IPS DF 6.9 (cell line): ENCODE measurements at places on chromosomes 12 and 14.

- DNase-seq, result no peak
These were observed 88.8 kb downstream of the KCNH5 start for GRCh38 chr14:62956413-62956812.

GRCh38 chr12:49928471-49928870 lies 22.1 kb upstream of the AQP2 start:
- DNase-seq, result no peak

DNA sequence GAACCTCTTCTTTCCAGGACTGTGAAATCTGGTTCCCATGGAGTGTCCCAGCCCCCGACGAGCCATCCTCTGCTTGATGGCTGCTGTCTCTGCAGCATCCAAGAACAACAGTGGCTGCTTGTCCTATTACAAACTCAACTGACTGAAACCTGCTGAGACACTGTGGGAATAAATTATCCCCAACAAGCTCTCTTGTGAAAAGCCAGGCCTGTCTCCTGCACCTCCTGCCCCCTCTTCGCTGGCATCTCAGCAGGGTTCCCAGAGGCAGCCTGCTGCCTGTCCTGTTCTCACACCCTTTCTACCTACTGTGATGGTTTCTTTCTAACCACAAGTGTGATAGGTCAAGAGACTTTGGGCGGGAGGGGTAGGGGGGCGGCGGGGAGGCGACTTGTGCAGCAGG lies 180.2 kb downstream of the TSPAN9 start:
- no peak for DNase-seq

- no peak for DNase-seq
These were observed 766.7 kb upstream of the TBX3 start for GRCh38 chr12:115450710-115451109.

DNA sequence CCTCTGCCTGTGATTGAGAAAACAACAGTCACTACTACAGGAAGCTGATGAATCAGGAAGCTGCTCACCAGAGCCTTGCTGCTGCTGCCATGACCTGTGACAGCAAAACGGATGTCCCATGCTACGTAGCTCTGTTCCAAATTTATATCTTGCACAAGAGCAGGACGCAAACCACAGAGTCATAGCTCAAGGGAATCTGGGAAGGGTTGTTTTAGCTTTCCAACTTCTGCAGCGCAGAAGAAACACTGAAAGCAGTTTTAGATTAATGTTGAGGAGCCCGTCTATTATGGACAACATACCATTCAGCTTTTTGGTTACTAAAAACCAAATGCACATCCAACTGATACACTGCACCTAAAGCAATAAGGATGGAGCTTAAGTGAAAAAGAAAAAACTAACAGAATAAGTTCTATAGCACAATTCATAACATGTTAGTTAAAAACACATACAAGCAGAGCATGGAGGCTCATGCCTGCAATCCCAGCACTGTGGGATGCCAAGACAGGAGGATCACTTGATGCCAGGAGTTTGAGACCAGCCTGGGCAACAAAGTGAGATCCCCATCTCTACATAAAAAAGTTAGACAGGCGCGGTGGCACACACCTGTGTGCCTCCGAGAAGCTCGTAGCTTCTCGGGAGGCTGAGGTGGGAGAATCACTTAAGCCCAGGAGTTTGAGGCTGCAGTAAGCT lies 1.7 kb upstream of the ANKRD33 start:
- DNase-seq, result no peak

DNA sequence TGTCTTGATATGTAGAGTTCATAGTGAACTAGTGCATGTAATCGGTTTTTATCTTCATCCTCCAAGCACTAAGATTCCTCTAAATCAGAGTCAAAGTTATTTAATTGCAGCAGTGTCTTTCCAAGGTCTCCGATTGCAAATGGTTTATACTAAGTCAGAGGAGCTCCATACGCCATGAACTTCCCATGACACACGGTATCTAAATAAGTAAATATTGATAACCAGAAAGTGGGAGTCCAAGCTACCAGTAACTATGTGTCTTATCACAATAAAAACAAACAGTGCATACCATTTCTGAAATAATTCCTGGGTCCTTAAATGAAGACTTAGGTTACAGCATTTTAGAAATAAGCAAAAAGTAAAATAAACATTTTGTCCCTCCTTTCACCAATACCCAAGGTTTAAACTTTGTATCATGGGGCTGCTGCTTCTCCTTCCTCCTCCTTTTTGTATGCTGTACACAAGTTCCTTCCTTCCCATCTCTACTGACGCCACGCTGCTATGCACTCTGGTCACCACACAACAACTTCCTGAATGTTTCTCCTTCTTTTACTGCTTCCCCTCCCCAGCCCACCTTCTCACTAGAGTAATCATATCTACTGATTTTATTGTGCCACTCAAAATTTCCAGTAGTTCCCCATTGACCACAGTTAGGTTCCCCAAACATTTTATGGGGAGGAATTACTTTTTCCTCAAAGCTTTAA lies 10.7 kb downstream of the NR1H4 start:
- DNase-seq, result no peak

GRCh38 chr12:6426882-6427671 lies 17.7 kb upstream of the CD27 start:
- DNase-seq, result no peak

DNA sequence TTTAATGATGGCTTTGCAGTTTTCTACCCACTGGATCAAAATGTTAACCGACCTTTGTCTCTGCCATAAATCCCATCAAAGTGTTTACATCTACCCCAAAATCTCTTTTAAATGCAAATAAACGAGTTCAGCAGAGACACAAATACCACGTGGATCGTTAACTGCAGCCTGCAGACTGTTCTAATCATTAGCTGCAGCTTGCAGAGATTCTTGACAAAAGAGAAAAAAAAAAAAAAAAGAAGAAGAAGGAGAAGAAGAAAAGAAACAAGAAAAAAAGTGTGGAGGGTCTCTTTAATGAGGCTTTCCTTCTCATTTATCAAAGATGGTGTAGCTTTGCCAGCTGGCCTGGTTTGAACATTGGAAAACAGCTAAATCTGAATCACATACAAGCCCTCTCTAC lies 275.7 kb downstream of the NEDD1 start:
- DNase-seq, result no peak

GRCh38 chr14:50343434-50343833 lies 31.3 kb downstream of the DMAC2L start:
- DNase-seq, result no peak

DNA sequence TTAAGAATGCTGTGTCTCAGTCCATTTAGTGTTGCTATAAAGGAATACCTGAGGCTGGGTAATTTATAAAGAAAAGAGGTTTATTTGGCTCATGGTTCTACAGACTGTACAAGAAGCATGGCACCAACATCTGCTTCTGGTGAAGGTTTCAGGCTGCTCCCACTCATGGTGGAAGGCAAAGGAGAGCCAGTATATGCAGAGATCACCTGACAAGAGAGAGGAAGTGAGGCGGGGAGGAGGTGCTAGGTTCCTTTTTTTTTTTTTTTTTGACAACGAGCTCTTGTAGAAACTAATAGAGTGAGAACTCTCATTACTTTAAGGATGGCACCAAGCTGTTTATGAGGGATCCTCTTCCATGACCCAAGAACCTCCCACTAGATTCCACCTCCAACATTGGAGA lies 121.6 kb downstream of the NUBPL start:
- DNase-seq, result no peak

DNA sequence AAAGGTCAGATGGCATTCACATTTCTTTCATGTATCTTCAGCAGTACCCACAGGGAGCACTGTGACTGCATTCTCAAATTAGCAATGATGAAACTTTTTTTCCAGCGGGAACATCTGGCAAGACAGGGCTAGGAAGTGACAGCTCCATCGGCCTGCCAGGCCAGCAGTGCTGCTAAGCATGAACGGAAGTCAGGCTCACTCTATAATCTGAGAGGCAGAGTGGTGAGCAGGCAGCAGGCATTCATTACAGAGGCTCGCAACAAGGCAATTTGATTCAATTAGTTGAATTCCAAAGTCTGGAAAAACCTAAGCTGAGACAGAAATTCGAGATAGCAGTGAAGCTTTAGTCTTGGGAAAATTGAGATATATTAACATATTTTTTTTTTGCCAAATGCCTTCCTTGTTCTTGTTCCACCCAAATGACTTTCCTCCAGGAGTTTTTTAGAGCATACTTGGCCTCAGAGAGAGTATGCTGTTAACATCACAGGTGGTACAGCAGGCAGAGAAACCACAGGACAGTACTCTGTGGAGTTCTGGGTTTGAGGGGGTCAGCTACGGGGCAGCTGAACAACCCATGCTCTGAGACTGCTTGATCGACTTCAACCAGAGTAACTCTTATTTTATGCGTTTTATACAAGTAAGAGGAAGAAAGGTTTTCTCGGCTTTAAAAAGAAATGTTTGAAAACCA lies 414.9 kb downstream of the APAF1 start:
- no peak for DNase-seq

- DNase-seq, result no peak
These were observed 24.1 kb downstream of the KLRD1 start for GRCh38 chr12:10331642-10332239.

DNA sequence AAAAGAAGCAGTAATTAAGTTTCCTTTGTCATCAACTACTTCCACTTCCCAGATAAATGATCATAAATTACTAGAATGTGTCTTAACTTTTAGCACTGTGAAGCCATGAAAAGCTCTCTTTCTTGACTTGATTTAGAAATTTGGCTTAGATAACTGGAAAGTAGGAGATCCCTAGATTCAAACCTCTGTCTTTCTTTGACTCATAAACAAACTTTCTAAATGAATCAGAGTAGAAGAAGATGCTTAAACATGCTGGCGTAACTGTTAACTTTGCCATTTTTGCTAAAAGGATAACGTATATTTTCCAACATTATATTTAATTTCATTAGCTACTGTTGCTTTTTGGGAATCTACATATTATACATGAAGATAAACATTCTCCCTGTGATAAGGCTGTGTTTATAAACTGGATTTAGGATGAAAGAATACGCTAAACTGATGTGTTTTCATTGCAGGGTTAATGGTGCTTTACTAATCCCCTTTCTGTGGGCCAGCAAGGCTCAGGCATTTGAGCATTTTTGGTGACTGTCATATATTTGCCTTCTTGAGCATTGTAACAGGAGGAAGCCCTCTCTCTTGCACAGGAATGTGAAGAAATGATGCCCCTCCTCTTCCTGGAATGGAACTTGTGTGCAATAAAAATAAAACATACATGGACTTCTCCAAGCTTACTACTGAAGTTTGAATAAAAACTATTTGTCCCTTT lies 301.4 kb downstream of the BMP4 start:
- no peak for DNase-seq

GRCh38 chr12:8697476-8698131 lies at the start of gene RIMKLB:
RIMKLB (plus strand) TSS chr12:8697991; CDS start chr12:8713867, 15,876 bp downstream.
- no peak for DNase-seq

GRCh38 chr14:76324133-76324532 lies 51.8 kb upstream of the ESRRB start:
- no peak for DNase-seq

DNA sequence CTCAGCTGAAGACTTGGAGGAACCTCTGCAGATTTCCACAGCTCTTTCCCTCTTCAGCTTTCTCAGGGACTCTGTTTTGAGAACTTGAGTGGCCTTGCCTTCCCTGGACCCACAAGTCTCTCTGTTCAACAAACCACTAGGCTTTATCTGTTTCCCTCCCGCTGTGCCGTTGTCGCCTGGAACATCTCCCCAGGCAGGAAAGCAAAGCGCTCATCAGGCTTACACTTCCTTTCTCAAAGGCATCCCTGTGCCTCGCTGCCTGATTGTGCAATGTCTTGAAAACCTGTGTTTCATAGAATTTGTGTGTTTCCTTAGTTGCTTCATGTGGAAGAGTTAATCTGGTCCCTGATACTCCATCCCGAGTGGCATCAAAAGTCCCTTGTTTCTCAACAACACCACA lies 64.1 kb downstream of the PPM1A start:
- no peak for DNase-seq

DNA sequence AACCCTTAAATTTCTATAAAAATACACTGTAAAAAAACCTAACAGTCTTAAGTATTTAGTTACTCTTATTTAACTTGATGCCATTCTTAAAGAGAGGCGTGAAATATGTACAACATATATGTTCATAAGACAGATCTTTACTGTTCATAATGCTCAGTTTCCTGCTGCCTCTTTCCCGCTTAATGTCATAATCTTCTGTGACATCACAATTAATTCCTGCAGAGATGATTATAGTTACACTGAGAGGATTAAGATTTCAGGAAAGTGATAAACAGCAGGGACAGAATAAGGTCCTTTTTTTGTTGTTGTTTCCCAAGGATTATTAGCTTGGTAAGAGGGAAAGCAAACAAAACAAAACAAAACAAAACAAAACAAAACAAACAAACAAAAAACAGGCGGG lies 801.4 kb downstream of the FLRT2 start:
- no peak for DNase-seq

DNA sequence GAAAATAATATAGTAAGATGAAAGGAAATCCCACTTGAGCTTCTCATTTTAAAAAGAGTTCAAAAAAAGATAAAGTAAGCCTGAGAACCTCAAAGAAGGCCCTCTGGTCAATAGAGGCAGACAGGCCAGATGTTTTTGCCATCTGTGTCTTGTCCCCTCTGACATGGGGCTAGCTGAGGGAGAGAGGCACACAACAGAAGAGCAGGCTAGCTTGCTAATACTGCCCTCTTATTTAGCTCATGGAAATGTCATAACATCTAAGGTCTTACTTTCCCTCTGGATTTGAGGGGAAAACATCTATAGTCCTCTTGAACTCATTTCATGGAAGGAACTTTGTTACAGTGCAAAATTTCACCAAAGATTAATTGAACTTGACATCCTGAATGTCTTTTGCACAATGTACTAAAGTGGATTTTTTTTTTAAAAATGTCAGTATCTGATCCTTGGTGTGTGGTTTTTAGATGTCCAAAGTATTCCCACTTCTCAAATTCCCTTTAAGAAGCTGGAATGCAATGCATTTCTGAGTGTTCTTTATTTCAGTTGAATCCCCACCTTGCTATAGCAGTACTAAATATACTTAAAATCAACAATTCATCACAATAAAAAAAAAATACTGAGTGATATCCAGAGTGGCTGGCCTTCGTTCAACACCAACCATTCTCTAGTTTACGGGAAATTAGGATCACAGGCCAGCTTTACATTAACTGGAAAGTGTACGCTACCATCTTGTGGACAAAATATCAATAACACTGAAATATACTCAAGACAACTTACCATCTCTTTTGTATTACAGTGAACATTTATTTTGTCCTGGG lies 176.7 kb downstream of the PAH start:
- no peak for DNase-seq

- DNase-seq, result peak; percentile 76
These were observed 13.3 kb upstream of the MAP3K9 start for GRCh38 chr14:70822530-70823185.

DNA sequence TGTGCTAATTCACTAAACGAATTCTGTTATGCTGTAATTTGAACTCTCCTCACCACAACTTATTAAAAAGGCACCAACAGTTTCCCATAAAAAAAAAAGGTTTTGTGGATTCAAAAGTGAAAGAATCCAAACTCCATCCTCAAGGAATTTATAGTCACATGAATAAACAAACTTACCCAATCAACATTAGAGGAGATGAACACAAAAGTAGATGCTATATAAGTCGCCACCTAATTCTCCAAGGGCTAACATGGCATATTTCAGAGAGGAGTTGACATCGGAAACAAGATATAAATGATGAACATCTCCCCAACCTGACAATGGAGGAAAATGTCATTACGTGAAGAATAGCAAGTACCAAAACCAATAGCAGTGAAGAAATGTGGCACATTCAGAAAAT lies 265.5 kb upstream of the PRKD1 start:
- DNase-seq, result no peak

GRCh38 chr12:95836185-95836609 lies 22.6 kb upstream of the SNRPF start:
- no peak for DNase-seq

- no peak for DNase-seq
These were observed 79.8 kb upstream of the FSCB start for GRCh38 chr14:44586910-44587309.

- no peak for DNase-seq
These were observed 12.2 kb upstream of the OR5AU1 start for GRCh38 chr14:21168055-21168454.

GRCh38 chr12:50234347-50234746 lies 49.0 kb downstream of the LIMA1 start:
- no peak for DNase-seq
